ENCODE measurements at places on chromosomes 6 and 20.

GRCh38 chr20:9514461-9515213, at the start of gene LAMP5:
TSS of gene LAMP5 (plus strand) at chr20:9514590. CDS start at chr20:9514853, 263 bp downstream.
- no peak for DNase-seq

DNA sequence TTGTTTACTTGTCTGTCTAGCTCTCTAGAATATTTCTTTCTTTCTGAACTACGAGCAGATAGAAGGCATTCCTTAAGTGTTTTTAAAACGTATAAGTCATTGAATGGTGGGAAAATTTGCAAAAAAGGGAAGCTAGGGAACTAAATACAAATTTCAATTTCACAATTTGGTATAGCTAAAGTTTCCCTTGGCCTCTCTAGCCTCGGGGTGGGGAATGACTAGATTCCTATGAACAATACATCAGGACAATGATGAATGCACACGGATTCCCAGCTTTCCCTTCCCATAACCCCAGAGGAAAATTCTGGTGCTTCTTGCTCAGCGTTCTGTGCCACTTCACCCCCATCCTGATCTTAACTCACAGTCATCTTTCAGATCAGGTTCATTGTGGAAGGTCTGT, 113.3 kb upstream of the ASF1A start:
- DNase-seq = no peak

DNA sequence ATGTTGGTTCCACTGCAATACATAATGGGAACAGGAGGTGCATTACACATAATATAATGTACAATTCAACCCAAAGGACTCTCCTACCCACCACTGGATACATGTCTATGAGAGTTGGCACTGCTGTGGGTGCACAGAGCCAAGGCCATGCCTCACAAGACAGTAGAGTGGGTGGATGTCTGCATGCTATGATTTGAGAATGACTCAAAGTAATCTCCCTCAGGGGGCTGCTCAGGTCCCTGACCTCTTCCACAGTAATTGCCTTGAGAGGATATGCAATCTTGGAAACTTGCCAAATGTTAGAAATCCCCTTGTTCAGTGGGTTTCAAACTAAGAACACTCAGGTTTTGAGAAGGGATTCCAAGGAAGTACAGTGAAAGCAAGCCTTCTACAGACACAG, 79.0 kb downstream of the ANKEF1 start:
- DNase-seq = no peak

DNA sequence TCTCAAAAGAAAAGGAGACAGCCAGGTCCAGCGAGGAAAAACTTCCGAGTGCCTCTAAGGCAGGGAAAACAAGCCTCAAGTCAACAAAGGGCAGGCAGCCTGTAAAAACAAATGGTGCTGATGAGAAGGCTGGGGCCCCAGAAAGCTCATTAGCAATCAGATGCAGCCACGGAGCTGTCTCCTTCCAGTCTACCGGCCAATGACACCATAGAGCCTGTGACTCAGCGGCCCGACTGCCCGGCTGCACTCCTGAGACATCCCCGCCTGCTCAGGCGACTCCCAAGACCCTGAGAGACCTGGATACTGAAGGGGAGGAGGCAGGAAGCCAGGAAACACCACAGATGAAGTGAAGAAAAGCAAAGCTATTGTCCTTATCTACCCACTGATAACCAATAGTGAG, 120.1 kb upstream of the HDDC2 start:
- no peak for DNase-seq

- no peak for DNase-seq
Measured at GRCh38 chr6:140960566-140960965, 1172.2 kb upstream of the GJE1 start.

DNA sequence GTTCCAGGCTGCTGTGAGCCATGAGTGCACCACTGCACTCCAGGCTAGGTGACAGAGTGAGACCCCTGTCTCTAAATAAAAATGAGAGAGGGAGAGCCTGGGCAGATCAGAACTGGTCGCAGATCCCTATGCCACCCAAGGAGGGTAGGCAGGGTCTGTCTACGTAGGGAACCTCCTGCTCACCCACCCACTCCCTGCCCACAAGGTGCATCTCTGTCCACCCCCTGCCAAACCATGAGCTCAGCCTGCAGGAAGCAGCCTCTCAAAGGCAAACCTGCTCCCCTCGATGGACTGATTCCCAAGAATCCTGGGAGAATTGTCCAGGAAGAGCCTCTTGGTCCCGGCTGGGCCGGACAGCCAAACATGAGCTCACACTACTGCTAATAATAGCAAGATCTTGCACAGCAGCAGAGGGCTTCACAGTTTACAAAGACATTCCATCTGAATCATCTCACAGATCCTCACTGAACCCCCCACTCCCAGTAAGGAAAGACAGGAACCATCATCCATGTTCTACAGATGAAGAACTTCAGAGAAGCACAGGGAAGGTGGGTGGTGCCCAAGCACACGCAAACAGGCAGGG, 27.8 kb upstream of the TLDC2 start:
- DNase-seq = no peak

DNA sequence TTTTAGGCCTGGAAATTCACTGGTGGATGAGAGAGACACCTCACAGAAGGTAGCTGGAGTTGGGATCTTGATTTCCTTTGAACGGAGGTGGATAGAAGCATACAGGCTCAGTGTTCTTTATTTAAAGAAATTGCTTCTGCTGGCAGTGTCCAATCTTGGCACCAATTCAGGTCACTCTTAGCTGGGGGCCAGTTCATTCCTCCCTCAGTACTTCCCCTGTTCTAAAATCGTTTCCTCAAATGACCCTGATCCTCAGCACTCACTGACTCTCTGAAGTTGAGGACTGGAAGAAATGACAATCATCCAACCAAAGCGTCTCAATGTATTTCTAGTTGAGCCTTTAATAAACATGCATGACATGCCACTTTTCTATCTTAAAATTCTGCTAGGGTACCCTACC, 472.5 kb upstream of the BTBD3 start:
- DNase-seq = no peak

DNA sequence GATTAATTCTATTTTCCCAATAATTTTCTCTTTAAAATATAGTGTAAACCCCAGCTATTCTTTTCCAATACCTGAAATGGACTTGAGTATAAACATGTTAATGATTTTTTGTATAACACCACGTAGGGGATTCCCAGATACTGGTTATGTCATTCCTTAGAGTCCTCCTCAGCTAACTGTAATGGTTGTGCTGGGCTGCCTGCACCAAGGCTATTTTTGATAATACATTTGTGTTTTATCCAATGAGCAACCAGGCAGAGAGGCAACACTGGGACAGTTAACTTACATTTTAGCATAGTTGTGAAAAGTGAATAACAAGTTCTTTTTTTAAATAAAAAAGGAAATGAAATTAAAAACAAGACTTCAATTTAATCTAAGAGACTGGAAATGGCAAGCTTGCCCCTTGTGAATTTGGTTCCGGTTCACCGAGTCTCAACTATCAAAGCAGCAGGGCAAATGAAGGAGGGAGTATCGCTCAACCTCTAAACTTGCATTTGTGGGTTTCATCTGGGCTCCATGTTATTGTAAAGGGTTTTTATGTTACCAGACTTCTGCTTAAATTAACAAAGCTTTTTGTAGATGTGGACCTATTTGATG, 18.8 kb upstream of the BACH2 start:
- no peak for DNase-seq

GRCh38 chr20:40565001-40565681, 123.9 kb downstream of the MAFB start:
- no peak for DNase-seq

All from foreskin melanocyte (primary cell).